ENCODE measurements at places on chromosomes 7 and 10.
A peak's percentile ranks its signal among the peaks of the same experiment; 100 is the strongest.

GRCh38 chr7:103630318-103630717 lies 184.3 kb upstream of the SLC26A5 start:
- peak; percentile 30 for DNase-seq

GRCh38 chr7:53504914-53505313 lies 469.5 kb downstream of the POM121L12 start:
- DNase-seq = no peak

- DNase-seq = no peak
Observed at GRCh38 chr7:111168182-111168581, 77.3 kb downstream of the LRRN3 start.

DNA sequence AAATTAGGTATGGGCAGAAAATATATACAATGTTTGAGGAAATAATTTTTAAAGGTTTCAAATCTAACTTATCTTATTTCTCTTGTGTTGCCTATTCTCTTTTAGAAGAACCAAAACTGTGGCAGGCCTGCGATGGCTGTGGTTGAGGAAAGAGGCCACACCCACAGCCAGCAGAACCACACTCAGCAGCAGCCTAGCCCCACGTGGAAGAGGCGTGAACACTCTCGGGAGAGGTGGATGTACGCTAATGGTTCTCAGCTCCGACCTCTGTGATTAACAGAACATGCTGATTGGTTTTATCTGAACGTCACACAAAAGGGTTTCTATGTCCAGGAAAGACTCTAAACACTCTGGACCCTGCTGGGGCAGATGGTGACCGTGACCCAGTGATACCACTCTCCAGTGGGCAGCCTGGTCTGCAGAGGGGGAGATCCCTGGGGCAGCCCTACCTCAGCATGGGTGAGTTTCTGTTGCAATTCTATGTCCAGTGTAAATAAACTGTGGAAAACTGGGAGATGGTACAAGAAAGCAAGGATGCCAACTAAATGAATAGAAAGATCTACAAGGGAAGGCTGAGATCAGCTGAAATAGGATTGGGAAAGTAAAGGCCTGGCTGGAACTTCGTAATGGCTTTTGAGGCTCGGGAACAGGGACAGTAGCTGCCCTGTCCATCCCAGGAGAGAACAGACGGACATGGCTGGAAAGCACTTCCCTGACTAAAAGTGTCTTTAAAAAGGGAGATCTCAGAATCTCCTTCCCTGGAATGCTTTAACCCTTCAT lies 26.6 kb downstream of the DIP2C start:
- DNase-seq = no peak

DNA sequence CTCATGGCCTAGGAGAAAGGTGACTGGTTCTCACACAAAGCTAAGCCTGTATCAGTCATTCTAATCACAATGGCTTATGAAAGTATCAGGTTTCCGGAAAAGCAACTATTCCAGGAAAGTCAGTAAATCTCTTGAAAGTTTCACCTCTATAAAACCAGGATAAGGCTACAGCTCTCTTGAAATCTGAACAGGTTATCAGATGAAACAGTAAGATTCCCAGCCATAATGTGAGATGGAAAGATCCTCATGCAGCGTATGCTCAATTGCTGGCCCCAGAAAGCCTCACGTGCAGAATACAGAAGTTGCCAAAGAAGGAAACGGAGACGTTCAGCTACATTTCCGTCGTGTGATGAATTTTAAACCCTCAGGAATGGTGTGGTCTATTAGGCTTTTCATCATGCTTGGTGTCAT lies 90.0 kb downstream of the PFKFB3 start:
- no peak for DNase-seq

DNA sequence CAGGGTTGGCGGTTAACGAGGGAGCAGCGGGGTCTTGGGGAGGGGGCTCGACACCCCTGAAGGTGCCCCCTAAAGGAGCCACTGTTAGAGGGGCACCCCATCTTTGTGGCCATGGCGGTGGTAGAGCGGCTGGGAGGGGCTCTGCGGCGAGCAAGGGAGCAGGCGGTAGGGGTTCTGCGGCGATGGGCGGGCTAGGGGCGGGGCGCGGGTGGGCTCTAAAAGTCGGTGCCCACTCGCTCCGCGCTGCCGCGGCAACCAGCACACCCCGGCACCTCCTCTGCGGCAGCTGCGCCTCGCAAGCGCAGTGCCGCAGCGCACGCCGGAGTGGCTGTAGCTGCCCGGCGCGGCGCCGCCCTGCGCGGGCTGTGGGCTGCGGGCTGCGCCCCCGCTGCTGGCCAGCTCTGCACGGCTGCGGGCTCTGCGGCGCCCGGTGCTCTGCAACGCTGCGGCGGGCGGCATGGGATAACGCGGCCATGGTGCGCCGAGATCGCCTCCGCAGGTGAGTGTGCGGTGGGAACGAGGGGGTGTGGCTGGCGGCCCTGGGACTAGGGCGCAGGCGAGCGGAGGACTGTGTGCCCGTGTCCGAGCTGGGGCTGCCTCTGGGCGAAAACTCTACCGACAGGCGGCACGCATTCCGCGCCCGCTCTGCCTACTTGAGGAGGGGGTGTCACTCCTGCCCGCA lies at the start of gene MEST:
Gene MEST (plus strand): TSS at position 245 of the 682 bp plus-strand sequence. CDS start 229 bp downstream, at position 474.
- DNase-seq = no peak

DNA sequence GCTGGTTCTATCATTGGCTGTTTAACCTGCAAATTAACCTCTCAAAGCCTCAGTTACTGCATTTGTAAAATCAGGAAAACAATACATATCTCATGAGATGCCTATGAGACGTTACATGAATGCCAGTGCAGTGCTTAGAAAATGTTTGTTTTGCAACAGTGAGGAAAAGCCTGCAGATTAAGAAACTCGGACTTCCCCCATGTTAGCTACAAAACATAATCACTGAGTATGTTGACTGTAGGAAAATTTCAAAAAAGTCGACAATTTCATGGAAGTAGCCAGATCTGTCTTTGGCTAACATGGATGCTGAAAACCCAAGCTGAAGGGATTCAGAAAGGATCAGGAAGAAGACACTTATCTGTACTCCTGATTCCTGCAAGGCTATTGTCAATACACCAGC lies 121.4 kb downstream of the TRIL start:
- DNase-seq = no peak

- no peak for DNase-seq
Observed at GRCh38 chr7:137760111-137760510, 86.7 kb downstream of the DGKI start.

All from A549 (cell line).